Cardiac muscle cell (in vitro differentiated cells and primary cell): ENCODE measurements at places on chromosomes 11 and 22. TPM values are rescaled to one million over a fixed set of nuclear protein-coding genes. Genes with fewer than 3 reads are reported as not detected.

DNA sequence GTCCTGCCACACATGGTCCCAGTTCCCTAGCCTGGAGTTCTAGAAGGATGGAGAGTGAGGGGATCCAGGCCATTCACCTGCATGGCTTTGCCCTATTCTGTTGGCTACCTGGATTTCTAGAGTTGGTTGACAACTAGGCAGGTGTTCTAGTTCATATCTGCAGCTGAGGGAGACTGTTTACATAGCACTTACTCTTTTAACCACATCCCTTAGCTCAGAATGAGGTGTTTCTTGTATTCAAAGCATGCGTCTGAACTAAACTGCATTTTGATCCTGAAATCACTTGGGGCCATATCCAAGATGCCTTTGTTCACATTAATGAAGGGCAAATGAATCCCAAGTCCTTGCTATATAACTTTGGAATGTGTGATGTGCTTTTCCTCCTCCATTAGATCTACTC lies 60.9 kb downstream of the SYT13 start:
- no peaks in the 10 kb centered on the region for H3K4me1 ChIP-seq
- peaks cover 12% of the 10 kb centered on the region for H3K36me3 ChIP-seq
- DNase-seq, result no peak
- H3K27ac ChIP-seq, result no peak overlapping the region
- H3K4me3 ChIP-seq, result no peak overlapping the region
- no peaks in the 10 kb centered on the region for H3K27me3 ChIP-seq

DNA sequence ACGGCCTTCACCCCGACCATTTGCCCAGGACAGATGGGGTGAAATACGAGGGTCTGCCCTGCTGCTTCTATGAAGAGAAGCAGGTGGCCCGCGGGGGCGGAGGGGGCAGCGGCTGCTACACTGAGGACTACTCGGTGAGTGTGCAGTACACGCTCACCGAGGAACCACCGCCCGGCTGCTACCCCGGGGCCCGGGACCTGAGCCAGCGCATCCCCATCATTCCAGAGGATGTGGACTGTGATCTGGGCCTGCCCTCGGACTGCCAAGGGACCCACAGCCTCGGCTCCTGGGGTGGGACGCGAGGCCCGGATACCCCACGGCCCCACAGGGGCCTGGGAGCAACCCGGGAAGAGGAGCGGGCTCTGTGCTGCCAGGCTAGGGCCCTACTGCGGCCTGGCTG lies 11.2 kb downstream of the C22orf31 start:
- H3K4me1 ChIP-seq, result peaks cover 2% of the 10 kb centered on the region
- DNase-seq, result no peak
- peaks cover 49% of the 10 kb centered on the region for H3K36me3 ChIP-seq
- H3K4me3 ChIP-seq, result no peak overlapping the region
- no peak overlapping the region for H3K27ac ChIP-seq

GRCh38 chr22:49724893-49725489 lies 102.7 kb downstream of the BRD1 start:
- peak; percentile 56 for DNase-seq
- no peak overlapping the region for H3K4me3 ChIP-seq
- H3K27ac ChIP-seq, result no peak overlapping the region
- H3K4me1 ChIP-seq, result no peaks in the 10 kb centered on the region
- no peaks in the 10 kb centered on the region for H3K36me3 ChIP-seq
- H3K27me3 ChIP-seq, result peaks cover 73% of the 10 kb centered on the region

The KRTAP5-8 gene
- not detected in 2 replicates for total RNA-seq

GRCh38 chr11:80261776-80262175 lies 820.9 kb upstream of the TENM4 start:
- H3K4me1 ChIP-seq, result no peaks in the 10 kb centered on the region
- no peaks in the 10 kb centered on the region for H3K36me3 ChIP-seq
- no peak overlapping the region for H3K4me3 ChIP-seq
- no peaks in the 10 kb centered on the region for H3K27me3 ChIP-seq
- no peak for DNase-seq
